Fibroblast of skin of left biceps (primary cell): ENCODE measurements at places on chromosomes 1 and 21.

GRCh38 chr1:3942416-3943122, 42.5 kb upstream of the C1orf174 start:
- no peak for DNase-seq

DNA sequence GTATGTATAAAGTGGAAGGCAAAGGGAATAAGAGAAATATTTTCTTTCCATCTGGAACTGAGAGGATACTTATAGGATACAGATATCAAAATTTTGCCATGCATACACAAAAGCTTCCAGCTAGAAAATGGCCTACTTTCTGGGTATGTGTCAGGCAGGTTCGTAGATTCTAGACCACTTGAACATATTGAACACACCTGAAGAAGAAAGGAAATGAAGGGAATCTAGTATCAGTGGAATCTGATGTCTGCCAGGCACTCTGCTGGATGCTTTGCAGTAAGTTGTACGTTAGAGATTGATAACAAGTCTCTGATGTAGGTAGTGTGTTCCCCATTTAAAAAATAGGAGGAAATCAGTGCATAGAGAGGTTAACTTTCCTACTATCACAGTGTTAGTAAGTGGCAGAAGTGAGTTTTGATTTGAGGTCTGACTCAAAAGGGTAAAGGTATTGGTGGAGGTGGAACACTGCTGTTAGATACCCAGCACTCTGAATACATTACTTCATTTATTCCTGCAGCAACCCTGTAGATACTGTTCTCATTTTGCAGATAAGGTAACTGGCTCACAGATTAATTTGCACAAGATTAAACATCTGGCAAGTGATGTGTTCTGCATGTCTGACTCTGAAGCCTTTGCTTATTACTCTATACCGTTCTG, 3.0 kb downstream of the CAMSAP2 start:
- no peak for DNase-seq

DNA sequence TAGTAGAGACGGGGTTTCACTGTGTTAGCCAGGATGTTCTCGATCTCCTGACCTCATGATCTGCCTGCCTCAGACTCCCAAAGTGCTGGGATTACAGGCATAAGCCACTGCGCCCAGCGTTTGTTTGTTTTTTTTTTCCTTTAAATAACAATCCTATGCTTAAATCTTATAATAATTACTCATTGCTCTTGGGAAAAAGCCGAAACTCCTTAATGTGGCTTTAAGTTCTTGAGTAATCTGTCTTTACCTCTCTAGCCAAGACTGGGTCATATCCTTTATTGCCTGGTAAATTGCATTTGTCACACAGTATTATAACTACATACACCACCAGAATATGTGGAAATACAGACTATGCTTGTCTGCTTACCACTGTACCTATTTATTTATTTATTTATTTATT, 97.1 kb downstream of the MACF1 start:
- no peak for DNase-seq

- no peak for DNase-seq
Observed at GRCh38 chr1:187042538-187042937, 213.8 kb downstream of the PLA2G4A start.

DNA sequence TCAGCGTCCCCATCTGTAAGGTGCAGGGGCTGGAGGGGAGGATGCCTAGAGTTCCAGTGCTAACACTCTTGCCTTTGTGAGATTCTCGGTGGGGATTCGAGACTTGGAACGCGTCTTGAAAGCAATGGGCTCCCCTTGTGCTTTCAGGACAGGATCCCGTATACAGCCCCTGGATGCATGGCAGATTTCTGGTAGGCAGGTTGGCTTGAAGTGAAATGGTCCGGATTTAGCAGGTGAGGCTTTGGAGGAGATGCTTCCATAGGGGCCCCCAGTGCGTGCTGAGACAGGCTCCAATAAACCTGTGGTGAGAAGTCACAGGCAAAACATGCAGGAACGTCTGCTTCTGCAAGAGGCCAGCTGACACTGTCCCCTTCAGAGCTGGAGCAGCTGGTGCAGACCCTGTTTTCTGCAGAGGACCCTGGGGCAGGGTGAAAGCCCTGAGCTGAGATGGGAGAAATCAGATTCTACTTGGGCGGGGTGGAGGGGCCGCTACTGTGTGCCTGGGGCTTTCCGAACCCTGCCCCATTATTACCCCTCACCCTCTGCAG, 270.4 kb downstream of the PTPRU start:
- DNase-seq = no peak

- peak; percentile 32 for DNase-seq
Observed at GRCh38 chr1:109687641-109688499, at the start of gene GSTM1. TSS of gene GSTM1 (plus strand) at chr1:109687817. CDS start at chr1:109687874, 57 bp downstream.

- no peak for DNase-seq
Observed at GRCh38 chr1:210298936-210299335, 29.8 kb upstream of the HHAT start.

GRCh38 chr1:208318150-208318734, 74.1 kb upstream of the PLXNA2 start:
- DNase-seq = no peak

DNA sequence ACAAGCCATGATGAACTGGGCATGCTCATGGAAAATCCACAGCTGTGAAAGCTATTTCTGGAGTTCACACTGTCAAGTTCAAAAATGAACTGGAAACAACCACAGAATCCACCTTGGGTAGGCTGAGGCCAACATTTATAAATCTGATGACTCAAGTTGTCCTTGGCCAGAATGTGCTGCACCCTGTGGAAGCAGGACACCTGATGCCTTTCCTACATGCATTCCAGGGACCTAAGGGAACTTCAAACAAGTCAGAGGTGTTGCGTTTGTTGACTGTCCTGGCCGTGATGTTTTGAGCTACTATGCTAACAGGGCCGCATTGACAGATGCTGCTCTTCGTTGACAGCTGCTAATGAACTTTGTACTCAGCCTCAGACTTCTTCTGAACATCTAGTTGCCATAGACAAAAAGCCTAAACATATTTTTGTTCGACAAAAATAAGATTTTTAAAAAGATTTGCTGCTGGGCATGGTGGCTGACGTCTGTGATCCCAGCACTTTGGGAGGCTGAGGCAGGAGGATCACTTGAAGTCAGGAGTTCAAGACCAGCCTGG, 127.9 kb upstream of the SLC45A1 start:
- no peak for DNase-seq

- no peak for DNase-seq
Observed at GRCh38 chr1:34898330-34898761, 31.1 kb downstream of the DLGAP3 start.

DNA sequence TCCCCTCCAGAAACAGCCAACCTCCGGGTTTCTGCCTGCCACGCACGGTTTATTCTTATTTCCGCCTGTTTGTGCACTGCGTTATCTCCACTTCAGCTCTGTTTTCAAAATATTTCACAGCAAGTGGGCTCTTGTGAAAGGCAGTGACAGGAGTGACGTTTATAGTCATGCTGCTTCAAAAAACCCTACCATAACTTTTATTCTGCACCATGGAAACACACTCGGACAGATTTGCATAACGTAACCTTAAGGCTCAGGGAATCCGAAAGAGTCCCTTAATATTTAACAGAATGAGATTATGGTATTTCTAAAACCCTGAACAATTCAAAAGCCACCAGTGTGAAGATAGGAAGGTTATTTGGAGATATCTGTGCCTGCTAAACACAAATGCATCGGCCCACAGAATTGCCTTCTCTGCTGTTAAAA, 782 bp upstream of the SDE2 start:
- no peak for DNase-seq

- DNase-seq = no peak
Observed at GRCh38 chr1:211751438-211751837, 76.0 kb upstream of the NEK2 start.

DNA sequence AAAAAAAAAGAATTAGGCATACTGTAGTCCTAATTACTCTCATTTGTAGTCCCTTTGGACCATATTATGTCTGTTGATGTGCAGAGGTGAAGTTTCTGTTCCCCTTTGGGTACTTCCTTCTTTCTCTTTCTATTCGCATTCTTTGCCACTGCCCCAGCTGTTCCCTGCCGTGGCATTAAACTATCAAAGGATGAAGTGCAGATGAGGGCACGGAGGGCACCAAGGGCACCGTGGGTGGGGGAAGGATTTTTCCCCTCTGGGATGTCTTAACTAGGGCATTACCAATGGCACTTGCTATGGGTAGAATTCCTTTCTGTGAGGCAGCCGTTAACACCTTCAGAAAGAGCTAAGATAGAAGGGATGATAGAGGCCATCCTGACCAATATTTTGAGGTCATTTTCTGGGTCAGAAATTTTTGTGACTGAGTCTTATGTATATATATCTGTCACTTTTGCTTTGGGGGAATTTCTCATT, 4.9 kb upstream of the MAPKAPK2 start:
- no peak for DNase-seq
